ENCODE measurements at places on chromosomes 2 and 18. TPM values are rescaled to one million over a fixed set of nuclear protein-coding genes. Genes with fewer than 3 reads are reported as not detected.

The EMILIN2 gene
- 0.34 TPM for polyA plus RNA-seq

The INHA gene
- 0.96 TPM for polyA plus RNA-seq

The ASNSD1 gene
- 29.1 TPM for polyA plus RNA-seq

The TLX2 gene
- not detected for polyA plus RNA-seq

The ZNF512 gene
- polyA plus RNA-seq, result 17.0 TPM

The CASP10 gene
- polyA plus RNA-seq, result 0.13 TPM

The CD28 gene
- polyA plus RNA-seq, result not detected

The PLGLB1 gene
- 0.19 TPM for polyA plus RNA-seq

The C2orf66 gene
- polyA plus RNA-seq, result 0.27 TPM

The ALPI gene
- not detected for polyA plus RNA-seq

The AP1S3 gene
- polyA plus RNA-seq, result 3.1 TPM

The ST6GAL2 gene
- polyA plus RNA-seq, result not detected

The KIF1A gene
- polyA plus RNA-seq, result not detected

The TMEFF2 gene
- polyA plus RNA-seq, result 3.0 TPM

The ANKAR gene
- polyA plus RNA-seq, result 0.96 TPM

The SGO2 gene
- 4.7 TPM for polyA plus RNA-seq

The MEIS1 gene
- polyA plus RNA-seq, result 51.8 TPM

The NEUROD1 gene
- polyA plus RNA-seq, result not detected

The GPR75 gene
- polyA plus RNA-seq, result 2.1 TPM

The RHOB gene
- polyA plus RNA-seq, result 149 TPM

The PTRHD1 gene
- 30.9 TPM for polyA plus RNA-seq

The SERPINB3 gene
- polyA plus RNA-seq, result not detected

The LIMS3 gene
- 0.99 TPM for polyA plus RNA-seq

The NEB gene
- not detected for polyA plus RNA-seq

The ANKRD30BL gene
- not detected for polyA plus RNA-seq

The B4GALT6 gene
- polyA plus RNA-seq, result 0.52 TPM

All from IMR-90 (cell line).